Globus pallidus (tissue), 1 donor: ENCODE measurements at places on chromosomes 11 and 22.
A peak's percentile ranks its signal among the peaks of the same experiment; 100 is the strongest.

GRCh38 chr11:124745835-124746620 is 6.0 kb downstream of the VSIG2 start:
- no peak for DNase-seq

DNA sequence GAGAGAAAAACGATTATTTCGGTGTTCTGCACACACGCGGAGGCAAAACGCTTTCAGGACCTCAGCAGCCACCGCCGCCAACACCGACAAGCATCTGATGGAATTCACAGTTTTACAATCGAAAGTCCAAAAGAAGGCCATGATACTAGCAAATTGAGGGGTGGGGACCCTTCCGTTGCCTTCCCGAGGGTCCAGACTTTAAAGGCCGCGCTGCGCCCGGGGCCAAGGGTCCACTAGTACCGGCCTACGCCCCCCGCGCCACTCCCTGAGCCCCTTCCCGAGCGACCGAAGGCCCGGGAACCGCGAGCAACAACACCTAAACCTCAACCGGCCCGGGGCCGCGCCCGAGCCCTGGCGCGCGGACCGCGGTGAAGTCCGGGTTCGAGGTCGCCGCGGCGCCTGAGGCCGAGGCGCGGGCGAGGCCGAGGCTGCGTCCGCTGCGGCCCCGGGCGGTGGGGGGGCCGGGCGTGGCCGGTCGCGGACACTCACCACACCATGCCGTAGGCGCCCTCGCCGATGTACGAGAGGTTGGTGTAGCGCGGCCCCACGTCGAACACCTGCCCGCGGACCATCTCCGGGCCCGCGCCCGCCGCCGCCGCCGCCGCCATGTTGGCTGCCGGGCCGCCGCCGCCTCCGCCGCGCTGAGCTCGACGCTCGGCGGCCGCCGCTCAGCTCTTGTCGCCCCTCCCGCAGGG is 465 bp downstream of the MAPK1 start:
- DNase-seq = peak; percentile 33

DNA sequence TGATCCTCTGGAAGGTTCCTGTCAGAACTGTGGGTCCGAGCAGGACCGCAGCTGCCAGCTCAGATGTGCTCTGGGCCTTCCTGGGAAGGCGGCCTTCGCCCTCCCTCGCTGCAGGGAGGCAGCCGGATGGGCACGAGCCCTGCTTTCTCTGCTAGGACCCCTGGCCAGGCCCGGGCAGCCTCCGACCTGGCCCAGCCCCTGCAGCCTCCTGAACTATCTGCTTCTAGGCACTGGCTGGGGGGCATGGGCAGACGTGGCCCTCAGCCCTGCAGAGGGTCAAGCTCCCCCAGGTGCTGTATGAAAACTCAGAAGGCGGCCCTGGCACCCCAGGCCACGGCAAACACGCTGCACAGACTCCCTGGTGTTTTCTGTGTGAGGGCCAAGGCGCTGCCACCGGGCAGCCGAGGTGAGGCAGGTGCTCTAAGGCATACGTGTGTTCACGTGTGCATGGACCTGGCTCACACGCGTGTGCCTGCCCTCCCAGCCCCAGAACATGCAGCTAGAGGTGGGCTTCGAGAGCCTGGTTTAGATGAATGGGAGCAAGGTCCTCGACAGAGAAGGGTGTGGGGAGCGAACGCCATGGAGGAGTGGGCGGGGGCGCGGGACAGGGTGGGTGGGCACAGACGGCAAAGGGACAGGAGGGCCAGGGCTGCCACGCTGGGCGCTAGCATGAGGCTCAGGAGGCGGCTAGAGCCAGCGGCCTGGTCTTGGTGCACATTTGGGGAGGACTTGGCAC is 4.3 kb downstream of the LRFN4 start:
- DNase-seq = no peak

GRCh38 chr11:8910649-8911026 is 351 bp upstream of the AKIP1 start:
- no peak for DNase-seq

- DNase-seq = no peak
Observed at GRCh38 chr11:72655896-72656464, 18.2 kb downstream of the PDE2A start.

DNA sequence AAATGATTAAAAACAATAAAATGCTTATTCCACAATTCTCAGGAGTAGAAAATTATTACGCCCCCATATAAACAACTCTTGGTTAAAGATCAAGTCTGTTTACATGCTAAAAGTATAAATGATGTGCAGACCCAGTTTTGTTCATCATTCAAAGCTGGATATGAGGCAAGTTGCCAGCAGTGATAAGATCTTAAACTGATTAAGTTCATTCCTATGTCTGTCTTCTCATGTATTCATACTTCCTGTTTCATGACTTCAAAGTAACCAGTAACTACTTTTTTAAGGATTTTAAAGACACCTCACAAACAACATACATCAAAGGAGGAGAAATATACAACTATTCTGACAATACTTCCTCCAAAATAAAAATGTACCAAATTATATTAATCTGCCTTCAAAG is 55.0 kb upstream of the ARHGAP32 start:
- no peak for DNase-seq

DNA sequence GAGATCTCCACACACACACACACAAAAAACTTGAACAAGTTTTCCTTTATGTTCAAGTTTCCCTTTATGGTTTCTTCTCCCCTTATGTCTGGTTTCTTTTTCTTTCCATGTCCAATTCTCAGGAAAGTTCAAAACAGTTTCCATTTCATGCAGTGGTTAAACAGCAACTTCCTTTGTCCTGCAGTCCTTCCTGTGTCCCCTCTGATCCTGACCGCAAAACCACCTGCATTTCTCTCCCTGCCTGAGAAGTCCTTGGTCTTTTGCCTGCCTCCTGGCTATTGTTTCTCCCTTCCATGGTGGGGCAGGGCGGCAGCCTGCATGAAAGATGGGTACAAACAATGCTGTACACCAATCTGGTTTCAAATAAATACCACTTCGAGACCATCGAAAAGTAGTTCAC is 58.3 kb upstream of the SORL1 start:
- no peak for DNase-seq

GRCh38 chr11:20226933-20227332 is 66.7 kb upstream of the DBX1 start:
- DNase-seq = no peak

DNA sequence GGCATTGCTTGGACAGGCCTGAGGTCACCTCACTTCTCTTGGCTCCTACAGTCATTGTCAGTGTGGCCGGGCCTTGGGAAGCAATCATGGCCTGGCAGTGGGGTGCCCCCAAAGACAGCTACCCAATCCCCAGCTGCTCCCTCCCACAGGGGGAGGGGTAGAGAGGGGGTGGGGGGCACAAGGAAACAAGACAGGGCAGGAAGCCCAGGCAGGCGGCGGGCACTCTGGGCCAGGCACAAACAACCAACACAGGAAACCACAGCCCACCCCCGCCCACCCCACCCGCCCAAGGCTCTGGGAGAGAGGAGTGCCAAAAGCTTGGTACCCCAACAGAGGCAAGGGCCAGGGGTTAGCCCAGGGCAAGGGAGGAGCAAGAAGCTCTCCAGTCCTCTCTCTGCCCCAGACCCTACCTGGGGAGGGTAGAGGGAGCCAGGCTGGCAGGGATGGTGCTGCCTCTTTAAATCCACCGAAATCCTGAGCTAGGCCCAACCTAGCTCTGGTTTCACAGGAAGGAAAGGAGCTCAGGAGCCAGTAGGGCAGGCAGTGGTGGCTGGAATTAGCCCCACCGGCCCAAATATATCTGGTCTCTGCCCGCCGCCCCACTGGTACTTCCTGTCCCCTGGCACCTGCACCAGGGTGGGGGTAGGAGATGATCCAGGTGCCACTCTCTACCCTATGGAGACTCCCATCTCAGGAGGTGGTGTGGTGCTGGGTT is 12.2 kb downstream of the BCL9L start:
- peak; percentile 81 for DNase-seq

- DNase-seq = no peak
Observed at GRCh38 chr11:68503251-68503687, 42.7 kb downstream of the PPP6R3 start.

- no peak for DNase-seq
Observed at GRCh38 chr11:70880416-70880815, 372.0 kb downstream of the SHANK2 start.
